Right lung (tissue), 10 donors: ENCODE measurements at places on chromosomes 2 and 18.

- no peak for DNase-seq
Measured at GRCh38 chr2:169849710-169850109, 22.5 kb downstream of the UBR3 start.

DNA sequence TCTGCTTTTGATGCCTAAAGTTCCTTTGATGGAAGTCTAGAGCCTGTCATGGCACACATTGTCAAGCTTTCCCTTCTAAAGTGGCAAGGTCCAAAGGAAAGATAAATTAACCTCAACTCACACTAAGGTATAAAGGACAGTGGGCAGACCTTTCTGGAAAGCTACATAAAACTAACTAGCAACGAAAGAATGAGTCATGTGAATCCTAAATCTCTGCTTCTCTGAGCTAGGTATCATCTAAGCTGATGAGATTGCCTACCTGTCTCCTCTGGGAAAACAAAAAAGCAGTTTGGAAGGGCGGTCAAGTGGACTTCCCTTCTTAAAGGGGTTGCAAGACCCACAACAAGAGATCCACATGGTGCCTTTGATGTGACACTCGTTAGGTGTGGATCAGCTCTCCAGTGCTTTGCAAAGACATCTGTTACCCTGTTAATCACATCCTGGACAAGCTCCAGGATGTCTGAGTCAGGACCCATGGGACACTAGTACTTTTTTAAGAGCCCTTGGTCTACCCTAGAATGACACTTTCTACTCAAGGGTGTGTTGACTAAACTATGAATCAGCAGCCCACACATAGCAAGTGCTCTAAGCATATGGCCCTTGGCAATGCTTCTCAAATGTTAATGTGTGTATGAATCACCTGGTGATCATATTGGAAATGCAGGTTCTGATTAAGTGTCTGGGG, 173.5 kb downstream of the ALK start:
- DNase-seq: no peak

GRCh38 chr18:6781142-6781714, 51.7 kb downstream of the ARHGAP28 start:
- no peak for DNase-seq

DNA sequence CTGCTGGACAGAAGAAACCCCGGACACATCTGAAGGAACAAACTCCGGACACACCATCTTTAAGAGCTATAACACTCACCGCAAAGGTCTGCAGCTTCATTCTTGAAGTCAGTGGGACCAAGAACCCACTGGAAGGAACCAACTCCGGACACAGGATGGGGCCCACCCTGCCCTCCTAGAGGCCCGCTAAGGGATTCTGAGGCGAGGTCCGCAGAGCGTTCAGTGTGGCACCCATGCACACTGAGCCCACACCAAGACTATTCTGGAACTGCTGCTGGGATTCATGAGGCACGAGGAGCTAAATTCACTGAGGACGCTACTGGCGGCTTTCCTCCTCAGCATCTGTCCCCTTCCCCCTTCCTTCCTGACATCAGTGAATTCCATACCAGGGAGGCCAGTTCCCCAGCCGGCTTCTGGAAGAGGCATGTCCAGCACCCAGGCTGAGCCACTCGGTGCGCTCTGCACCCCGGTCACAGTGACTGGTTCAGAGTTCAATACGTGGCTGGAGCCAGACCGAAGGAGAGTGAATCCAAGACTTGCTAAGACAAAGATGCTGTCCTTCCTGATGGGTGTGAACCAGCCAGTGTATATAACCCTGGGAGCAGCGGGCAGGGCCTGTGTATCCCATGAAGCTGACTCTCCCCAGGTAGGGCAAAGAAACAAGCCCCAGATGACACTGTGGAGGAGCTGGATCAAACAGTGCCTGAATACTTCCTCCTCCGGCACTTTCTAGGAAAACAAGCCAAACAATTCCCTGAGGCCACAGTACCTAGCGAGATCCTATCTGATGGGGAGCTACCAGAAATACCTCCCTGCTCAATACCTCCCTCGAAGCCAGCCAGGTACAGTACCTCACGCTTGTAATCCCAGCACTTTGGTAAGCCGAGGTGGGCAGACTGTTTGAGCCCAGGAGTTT, 11.1 kb downstream of the HDAC4 start:
- no peak for DNase-seq

DNA sequence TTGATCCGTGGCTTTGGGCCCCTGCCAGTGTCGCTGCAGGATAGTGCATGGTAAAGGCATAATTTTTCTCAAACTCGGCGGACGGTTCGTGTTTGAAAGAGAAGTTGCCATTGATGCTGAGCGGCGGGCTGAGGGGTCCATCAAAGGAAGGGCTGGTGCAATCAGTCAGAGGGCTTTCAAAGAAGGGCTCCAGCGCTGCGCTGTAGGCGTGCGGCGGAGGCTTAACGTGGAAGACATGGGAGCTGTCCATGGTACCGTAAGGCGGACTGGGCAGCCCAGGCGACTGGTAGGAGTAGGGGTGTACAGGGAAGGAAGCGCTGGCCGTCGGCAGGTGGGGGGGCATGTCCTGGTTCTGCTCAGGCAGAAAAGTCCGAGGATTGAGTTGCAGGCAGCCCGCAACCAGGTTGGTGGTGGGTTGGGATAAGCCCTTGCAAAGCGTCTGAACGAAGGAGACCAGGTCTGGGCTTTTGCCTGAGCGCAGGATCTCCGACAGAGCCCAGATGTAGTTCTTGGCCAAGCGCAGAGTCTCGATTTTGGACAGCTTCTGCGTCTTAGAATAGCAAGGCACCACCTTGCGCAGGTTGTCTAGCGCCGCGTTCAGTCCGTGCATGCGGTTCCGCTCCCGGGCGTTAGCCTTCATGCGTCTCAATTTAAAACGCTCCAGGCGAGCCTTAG, 2.3 kb downstream of the NEUROD1 start:
- DNase-seq: peak; percentile 71

DNA sequence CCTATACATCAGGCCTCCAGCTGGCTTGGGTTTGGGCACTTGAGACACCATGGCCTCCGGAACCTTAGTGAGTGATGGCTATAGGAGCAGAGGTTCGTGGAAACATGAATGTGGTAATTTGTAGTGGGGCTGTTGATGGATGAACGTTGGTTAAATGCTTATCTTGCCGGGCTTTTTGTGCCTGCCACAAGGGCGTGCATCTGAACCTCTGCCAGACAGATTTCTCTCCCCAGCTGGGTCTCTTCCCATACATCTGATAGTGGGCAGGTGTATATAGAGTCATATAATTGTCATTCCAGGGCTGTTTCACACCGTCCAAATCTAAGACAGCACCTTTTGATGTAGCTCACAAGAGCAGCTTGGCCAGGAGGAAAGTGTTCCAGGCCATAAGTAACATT, 14.7 kb downstream of the LAMA3 start:
- DNase-seq: no peak

DNA sequence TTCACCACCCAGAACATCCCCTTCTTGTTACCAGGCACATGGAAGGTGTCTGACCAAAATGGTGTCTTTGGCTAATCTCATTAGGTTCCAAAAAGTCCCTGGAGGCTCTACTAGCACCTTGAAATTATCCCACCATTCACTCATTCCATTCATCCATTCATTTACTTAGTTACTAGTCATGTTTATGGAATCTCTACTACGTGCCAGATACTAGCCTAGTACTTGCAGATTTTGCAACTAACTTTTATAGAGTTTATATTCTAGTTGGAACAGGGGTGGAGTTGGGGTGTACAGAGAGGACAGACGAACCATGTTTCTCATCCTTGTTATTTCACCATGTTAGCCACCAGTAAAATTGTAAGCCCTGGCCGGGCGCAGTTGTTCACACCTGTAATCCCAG, 4.0 kb upstream of the NOP58 start:
- no peak for DNase-seq

GRCh38 chr2:12361506-12361905, 355.2 kb upstream of the TRIB2 start:
- DNase-seq: no peak

GRCh38 chr2:16058256-16058655, 117.9 kb downstream of the MYCN start:
- DNase-seq: no peak

- DNase-seq: no peak
Measured at GRCh38 chr2:85889627-85890281, 964 bp upstream of the ST3GAL5 start.

GRCh38 chr2:119212139-119212800, 11.4 kb upstream of the STEAP3 start:
- no peak for DNase-seq

DNA sequence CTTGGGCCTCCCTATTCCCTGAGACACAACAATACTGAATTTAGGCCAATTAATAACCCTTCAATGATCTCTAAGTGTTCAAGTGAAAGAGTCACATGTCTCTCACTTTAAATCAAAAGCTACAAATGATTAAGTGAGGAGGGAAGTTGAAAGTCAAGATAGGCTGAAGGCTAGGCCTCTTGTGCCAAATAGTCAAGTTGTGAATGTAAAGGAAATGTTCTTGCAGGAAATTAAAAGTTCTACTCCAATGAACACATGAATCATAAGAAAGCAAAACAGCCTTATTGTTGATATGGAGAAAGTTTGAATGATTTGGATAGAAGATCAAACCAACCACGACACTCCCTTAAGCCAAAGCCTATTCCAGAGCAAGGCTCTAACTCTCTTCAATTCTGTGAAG, 286.9 kb downstream of the MEIS1 start:
- no peak for DNase-seq

DNA sequence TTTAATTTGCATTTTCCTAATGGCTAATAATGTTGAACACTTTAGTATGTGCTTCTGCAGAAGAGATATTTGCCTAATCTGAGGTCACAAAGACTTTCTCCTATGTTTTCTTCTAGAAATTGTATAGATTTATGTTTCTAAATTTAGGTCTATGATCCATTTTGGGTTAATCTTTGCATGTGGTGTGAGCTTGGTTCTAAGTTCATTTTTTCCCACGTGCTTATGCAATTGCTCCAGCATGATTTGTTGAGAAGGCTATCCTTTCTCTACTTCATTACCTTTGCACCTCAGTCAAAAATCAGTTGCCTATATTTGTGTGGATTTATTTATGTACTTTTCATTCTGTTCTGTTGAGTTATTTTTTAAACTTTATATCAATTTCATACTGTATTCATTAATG, 15.0 kb upstream of the RNF103 start:
- DNase-seq: no peak

DNA sequence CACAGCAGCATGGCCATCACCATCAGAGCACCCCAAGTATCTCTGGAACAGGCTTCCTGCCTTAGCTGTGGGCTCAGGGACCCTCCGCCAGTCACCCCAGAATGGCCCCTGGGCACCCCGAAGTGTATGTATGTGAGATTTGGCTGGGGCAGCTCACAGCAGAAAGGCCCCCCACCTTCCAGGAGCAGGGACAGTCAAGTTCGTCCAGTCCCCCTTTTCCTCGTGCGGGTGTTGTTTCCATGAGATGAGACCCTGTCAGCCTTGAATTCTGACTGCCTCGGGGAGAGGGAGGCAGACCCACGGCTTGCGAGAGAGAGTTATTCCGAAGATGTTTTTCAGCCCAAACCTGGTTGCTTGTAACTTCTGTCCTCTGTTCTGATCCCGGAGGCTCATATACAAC, 290.9 kb upstream of the HDAC4 start:
- DNase-seq: no peak

GRCh38 chr2:219598308-219599078, 836 bp downstream of the STK11IP start:
- no peak for DNase-seq

DNA sequence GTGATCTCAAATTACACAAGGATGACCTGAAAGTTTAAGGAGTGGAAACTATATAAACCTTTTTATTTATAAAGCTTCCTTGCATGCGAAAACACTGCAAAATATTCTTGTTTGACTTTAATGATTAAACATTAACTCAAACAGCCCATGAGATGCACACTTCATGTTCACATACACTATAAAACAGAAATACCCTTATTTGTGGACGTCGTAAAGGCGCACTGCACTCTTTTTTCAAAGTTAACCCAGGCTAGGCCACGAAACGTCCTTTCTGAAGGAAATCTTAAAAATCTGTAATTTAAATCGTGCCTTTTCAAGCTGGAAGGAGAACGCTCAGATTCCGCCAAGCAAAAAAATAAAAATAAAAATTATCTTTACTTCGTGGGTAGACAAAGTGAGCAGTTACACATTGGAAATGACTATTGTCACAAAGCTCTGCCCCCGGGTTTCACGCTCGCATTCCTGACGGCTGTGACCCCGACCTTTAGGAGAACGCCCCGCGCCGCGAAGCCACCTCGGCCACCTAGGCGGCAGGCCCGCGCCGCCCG, 728 bp downstream of the FAM168B start:
- no peak for DNase-seq

- no peak for DNase-seq
Measured at GRCh38 chr2:140916410-140916809, 1214.4 kb downstream of the LRP1B start.

GRCh38 chr2:227134591-227134990, 29.4 kb downstream of the COL4A4 start:
- DNase-seq: no peak

DNA sequence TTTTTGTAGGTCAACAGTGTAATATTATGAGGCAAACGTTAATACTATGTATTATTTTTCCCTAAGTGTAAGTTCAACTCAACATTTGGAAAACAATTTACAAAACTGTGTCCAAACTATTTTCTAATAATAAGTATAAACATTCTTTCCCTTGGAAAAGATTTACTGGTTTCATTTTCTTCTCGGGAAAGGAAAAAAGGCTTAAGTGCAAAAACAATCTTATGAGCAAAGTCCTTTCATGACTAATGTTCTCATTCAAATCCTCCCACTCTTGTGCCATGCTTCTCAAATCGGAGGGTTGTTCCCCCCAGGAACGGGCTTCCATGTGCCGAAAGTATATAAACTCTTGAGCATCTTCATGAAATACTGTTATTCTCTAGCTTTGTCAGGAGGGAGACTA, 19.8 kb upstream of the L3MBTL4 start:
- no peak for DNase-seq

- no peak for DNase-seq
Measured at GRCh38 chr2:164523726-164524125, 97.6 kb downstream of the GRB14 start.
